ENCODE measurements at places on chromosomes 11 and 22. TPM values are rescaled to one million over a fixed set of nuclear protein-coding genes. Genes with fewer than 3 reads are reported as not detected.

The POU2F3 gene
- not detected for total RNA-seq

The TOP3B gene
- 11.6 TPM for total RNA-seq

The SCGB2A2 gene
- total RNA-seq = not detected

The ELMOD1 gene
- total RNA-seq = 0.34 TPM

The SEZ6L gene
- not detected for total RNA-seq

The B4GALNT4 gene
- 21.3 TPM for total RNA-seq

The VSIG10L2 gene
- total RNA-seq = not detected

The TMEM121B gene
- total RNA-seq = 0.13 TPM

The ADSL gene
- 91.9 TPM for total RNA-seq

The TEF gene
- total RNA-seq = 0.78 TPM

The SPTBN2 gene
- total RNA-seq = 9.9 TPM

The TECTA gene
- total RNA-seq = 0.04 TPM

The TMEM86A gene
- total RNA-seq = 0.44 TPM

The TRIM22 gene
- 0.42 TPM for total RNA-seq

The DGCR6 gene
- total RNA-seq = 1.6 TPM

The ASPHD2 gene
- total RNA-seq = 1.5 TPM

The FXYD2 gene
- 16.3 TPM for total RNA-seq

The ZBTB16 gene
- not detected for total RNA-seq

The DNAJB7 gene
- total RNA-seq = not detected

The MUC5AC gene
- 5.4 TPM for total RNA-seq

The SBF1 gene
- total RNA-seq = 23.4 TPM

The E2F8 gene
- 6.2 TPM for total RNA-seq

The PGR gene
- total RNA-seq = not detected

The UBQLNL gene
- total RNA-seq = not detected

The SIDT2 gene
- total RNA-seq = 6.2 TPM

The IGF2 gene
- 2.3 TPM for total RNA-seq

The EIF3D gene
- 162 TPM for total RNA-seq

The MRGPRX3 gene
- total RNA-seq = not detected

The CAPN5 gene
- 8.3 TPM for total RNA-seq

The DEUP1 gene
- total RNA-seq = not detected

The SPDYC gene
- total RNA-seq = not detected

The EFCAB6 gene
- total RNA-seq = 0.36 TPM
